ENCODE measurements at places on chromosomes 5 and 9.
A peak's percentile ranks its signal among the peaks of the same experiment; 100 is the strongest.

- DNase-seq, result peak; percentile 92
Observed at GRCh38 chr5:125408448-125409233, 662.2 kb upstream of the ZNF608 start.

- DNase-seq, result peak; percentile 77
Observed at GRCh38 chr5:53071738-53072137, 37.8 kb downstream of the MOCS2 start.

- DNase-seq, result peak; percentile 70
Observed at GRCh38 chr5:96177303-96177869, 215.7 kb upstream of the ELL2 start.

DNA sequence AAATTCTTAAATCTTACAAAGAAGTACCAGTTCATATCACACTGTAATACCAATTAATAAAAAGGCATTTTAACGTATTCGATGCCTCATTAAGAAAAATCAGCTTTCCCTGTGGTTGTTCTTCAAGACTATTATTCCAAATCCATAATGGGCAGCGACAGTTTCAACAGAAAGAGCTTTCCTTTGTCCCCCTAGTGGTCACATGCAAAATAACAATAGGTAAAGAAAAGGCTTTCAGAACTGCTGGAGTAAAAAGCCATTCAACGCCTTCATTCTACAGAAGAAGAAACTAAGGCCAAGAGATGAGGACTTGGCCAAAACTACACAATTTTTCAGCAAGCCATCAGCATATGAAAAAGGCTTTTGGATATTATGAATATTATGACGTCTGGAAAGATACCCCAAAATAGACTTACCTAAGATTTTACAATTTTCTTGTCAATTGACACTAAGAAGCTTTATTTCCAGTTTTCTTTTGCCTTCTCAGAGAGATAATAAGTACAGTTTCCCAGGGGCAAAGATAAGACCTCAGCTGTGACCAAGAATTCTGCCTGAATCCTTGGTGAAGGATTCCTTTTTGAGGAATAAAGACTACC is 6.7 kb upstream of the CDH6 start:
- DNase-seq, result peak; percentile 8

DNA sequence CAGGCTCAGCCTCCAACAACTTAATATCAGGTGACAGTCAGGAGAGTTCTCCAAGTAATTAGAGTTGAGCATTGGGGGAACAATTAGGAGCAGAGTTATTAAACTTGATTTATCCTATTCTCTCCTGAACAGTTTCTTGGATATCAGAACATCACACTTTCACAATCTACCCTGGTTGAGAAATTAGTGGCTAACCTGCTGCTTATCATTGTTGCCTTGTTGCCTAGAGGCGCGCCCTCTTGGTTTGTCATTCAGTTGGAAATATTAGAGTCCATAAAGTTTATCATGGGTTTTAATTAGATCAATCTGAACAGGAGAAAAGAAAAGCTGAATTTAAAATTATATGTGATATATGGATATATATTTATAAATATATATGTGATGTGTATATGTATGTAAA is 291.1 kb downstream of the CCDC171 start:
- no peak for DNase-seq
